ENCODE measurements at places on chromosomes 12 and 14. TPM values are rescaled to one million over a fixed set of nuclear protein-coding genes. Genes with fewer than 3 reads are reported as not detected.

GRCh38 chr12:106107566-106107965 lies 31.2 kb downstream of the NUAK1 start:
- no peaks in the 10 kb centered on the region for H3K36me3 ChIP-seq
- no peak overlapping the region for H3K27ac ChIP-seq
- DNase-seq: no peak
- H3K4me1 ChIP-seq: no peaks in the 10 kb centered on the region
- no peak overlapping the region for H3K4me3 ChIP-seq

DNA sequence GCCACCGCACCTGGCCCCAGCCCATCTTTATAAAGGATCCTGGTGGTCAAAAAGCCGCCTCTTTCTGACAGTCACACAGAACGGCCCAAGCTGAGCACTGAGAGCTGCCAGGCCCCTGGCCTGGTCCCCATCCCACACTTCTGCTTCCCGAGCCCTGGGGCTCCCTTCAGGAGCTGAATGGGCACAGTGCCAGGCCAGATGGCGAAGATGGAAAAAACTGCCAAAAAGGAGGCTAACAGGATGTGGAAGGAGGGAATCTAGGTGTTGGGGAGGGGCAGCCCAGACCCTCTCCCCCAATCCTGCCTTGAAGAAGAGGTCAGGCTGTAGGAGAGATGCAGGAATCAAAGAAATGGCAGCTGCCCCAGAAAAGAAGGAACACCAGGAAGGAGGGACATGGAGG lies 5.0 kb downstream of the LPAR5 start:
- peaks cover 1% of the 10 kb centered on the region for H3K36me3 ChIP-seq
- no peak overlapping the region for H3K4me3 ChIP-seq
- peak overlapping the region; percentile 85 for H3K27ac ChIP-seq

Gene DNAJC22
- not detected for total RNA-seq

Gene UBE3B
- 52.1 TPM for total RNA-seq

All from B cell (primary cell).